ENCODE measurements at places on chromosomes 1 and 21.

GRCh38 chr21:16640297-16641027 lies 872.4 kb upstream of the CXADR start:
- DNase-seq = no peak

DNA sequence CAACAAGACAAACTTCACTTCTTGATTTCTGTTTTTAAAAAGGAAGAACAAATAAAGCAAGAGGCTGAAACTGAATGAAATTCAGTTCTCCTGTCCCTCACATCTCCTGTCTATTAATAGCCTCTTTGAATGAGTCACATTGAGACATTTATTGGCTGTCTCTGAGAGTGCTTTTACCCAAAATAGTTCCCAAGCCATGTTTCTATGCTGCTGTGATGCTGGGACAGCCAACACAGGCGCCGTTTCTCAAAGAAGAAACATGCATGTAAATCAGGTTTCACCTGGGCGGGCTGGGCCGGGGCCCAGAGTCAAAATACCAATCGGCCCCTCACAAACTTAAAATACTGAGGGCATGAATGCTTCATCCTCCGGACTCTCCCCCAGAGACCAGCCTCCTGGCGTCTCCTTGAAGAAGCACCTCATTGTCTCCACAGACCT lies 105.2 kb downstream of the EDEM3 start:
- no peak for DNase-seq

DNA sequence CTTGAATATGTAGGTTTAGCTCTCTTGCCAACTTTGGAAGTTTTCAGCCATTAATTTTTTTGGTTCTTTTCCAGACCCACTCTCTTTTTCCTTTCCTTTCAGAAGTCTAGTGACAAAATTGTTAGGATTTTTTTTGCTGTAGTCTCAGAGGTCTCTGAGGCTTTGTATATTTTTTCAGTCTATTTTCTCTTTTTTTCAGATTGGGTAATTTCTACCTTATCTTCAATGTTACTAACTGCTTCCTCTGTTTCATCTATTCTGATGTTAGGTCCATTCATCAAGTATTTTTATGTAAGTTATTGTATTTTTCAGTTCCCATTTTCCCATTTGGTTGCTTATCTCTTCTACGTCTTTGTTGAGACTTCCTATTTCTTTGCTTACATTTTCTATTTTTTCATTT lies 15.7 kb downstream of the RGS2 start:
- DNase-seq = no peak

- DNase-seq = no peak
These were observed 48.5 kb downstream of the UTP25 start for GRCh38 chr1:209876078-209876800.

DNA sequence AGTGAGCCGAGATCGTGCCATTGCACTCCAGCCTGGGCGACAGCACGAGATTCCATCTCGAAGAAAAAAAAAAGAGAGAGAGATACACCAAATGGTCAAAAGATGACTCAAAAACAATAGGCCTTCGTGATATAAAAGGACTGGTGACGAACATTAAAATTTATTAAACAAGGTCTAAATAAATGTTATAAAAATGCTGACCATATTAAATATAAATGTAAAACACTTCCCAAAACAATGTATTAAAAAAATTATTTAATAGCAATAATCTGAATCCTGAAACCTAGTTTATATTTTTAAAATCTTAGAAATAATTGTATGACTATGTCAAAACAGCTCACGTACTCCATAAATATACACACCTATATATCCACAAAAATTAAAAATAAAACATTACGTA lies 247.6 kb downstream of the SETD4 start:
- no peak for DNase-seq

GRCh38 chr1:19771350-19771749 lies 28.4 kb downstream of the TMCO4 start:
- DNase-seq = no peak

DNA sequence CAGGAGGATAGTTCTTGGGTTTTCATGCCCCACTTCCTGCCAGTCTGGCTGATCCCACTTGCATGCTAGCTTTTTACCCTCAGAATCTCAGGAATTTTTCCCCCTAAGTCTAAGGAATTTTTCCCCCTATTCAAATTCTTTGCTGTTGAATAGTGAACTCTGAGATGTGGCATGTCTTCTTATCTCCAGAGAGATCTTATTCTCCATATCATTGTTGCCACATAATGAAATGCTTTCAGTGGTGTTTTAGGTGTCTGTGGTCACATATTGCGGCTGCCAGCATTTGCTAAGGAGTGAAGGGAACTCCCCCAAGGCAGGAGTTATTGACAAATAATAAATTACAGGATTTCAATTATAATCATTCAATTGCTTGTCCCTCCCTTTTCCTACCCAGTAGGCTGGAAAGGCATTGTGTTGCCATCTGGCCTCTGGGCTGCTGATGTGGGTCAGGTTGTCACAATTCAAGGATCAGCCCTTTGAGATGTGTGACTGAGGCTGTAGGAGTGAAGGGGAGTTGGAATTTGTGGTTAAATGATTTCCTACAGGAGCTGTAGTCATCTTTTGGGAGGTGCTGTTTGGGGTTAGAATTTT lies 3.9 kb upstream of the FLG start:
- no peak for DNase-seq

DNA sequence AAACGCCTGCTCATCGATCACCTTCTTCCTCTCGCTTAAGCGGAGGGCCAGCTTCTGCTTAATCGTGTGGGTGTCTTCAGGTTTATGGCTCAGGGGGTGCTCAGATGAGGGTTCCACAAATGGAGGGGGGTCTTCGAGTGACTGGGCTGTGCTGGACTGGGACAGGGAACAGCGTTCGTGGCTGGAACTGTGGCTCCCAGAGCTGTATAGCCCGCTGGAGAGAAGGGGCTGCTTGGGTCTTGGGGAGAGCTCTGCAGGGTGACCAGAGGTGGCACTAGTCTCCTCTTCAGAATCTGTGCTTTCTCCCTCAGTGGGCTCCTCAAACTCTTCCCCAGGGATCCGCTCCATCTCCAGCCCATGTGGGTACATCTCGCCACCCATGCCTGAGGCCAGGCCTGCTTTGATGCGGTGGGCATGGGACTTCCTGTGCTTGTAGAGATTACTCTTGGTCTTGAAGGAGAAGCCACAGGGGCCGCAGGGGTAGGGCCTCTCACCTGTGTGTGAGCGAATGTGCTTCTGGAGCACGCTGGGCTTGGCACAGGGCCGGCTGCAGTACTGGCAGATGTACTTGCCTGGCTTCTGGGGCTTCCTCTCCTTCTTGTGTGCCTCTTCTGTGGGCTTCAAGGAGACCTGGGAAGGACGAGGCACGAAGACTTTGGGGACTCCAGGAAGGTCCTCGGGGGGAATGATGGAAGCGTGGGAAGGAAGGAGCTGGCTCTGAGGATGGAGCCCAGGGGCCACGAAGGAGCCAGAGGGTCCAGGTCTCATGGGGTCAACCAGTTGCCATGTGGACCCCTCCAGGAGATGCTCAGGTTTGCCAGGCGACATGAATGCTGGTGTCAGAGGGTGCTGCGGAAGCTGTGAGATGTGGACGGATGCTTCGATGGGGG lies 99.4 kb upstream of the EDN2 start:
- DNase-seq = no peak

- no peak for DNase-seq
These were observed at the start of gene NECTIN4 for GRCh38 chr1:161089251-161089924. NECTIN4 (minus strand) TSS chr1:161089558; CDS start chr1:161089296, 262 bp downstream.

GRCh38 chr1:117167402-117167801 lies 43.3 kb downstream of the VTCN1 start:
- DNase-seq = no peak

DNA sequence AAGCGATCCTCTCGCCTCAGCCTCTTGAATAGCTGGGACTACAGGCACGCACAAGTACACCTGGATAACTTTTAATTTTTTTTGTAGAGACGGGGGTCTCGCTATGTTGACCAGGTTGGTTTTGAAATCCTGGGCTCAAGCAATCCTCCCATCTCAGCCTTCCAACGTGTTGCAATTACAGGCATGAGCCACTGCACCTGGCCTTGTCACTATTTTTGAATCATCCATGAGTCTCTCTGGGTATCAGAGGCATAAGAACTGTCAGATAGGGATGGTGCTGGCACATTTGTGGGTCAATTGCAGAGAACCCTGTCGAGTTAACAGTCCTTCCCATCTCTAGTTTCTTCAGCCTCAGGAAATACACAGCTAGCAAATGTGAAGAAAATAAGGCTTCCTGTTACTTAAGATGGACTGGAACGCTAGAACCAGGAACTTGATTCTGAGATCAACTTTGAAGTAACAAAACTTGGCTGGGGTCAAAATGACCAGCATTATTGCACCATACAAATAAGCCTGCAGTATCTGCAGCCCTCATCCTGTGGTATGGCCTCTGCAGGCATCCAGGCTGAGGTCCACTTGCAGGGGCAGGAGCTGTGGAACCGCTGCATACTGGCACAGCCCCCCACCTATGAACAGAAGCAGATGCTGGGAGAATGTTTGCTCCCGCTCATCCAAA lies 124.3 kb upstream of the GADD45A start:
- DNase-seq = no peak

GRCh38 chr1:107787299-107787698 lies 177.7 kb downstream of the VAV3 start:
- no peak for DNase-seq

GRCh38 chr1:109548321-109549267 lies at the start of gene GNAI3:
GNAI3 (plus strand) TSS chr1:109548615; CDS start chr1:109548721, 106 bp downstream.
- peak; percentile 89 for DNase-seq

DNA sequence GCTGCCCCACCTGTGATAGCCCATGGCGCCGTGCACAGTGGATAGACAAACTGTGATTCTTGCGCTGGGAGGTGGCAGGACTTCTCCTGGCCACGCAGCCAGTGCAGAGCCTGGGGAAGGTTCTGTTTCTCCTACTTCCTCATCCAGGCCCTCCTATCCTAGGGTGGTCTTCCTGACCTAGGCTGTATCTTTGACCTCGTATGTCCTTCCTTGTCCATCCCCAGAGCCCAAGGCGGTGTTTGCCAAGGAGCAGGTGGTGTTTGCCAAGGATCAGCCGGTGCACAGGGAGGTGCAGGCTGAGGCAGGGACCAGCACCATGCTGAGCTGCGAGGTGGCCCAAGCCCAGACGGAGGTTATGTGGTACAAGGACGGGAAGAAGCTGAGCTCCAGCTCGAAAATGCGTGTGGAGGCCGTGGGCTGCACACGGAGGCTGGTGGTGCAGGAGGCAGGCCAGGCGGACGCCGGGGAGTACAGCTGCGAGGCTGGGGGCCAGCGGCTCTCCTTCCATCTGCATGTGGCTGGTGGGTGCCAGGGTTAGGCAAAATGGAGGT lies 63.9 kb downstream of the OBSCN start:
- no peak for DNase-seq

DNA sequence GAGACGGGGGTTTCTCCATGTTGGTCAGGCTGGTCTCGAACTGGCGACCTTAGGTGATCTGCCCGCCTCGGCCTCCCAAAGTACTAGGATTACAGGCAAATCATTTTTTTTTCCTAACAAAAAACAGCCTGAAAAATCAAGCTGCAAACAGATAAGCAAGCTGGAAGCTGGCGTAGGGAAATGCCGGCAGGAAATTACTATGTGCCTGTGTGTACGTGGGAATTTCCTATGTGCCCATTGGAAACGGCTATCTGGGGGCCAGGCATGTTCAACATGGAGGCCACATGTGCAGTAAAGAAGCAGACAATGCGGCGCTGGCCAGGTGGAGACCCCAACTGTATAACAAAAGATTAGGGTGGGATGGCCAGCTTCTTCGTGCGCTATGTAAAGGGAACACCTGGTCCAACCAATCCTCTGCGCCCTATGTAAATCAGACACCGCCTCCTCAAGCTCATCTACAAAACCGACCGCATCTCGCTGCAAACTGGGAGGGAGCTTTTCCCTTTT lies 9.1 kb upstream of the AADACL4 start:
- DNase-seq = no peak

DNA sequence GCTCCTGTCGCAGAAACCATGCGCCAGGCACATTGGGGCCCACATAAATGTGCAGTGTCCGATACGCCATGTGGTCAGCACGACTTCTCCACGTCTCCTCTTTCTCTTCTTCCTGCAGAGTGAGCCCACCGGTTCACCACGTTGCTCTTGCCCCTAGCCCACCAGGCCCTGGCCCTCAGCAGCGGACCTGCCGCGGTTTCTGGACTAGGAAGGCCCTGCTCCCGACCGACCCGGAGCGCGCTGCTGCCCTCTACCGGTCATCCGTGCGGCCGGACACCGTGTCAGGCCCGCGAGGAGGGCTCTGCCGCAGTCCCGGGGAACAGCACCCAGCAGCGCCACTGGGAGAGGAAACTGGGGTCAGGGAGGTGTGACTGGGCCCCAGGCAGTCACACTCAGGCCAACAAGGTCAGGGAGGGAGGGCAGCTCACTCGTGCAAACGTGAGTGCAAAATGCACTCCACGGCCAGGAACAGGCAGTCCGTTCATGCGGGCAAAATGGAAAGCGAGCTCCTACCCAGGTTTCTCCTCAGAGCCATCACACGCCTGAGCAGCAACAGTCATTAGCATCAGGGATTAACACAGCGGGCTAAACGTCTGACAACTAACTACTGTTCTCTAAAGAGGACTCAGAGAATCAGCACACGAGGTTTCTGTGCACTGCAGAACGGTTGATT lies 13.7 kb downstream of the TLR5 start:
- peak; percentile 57 for DNase-seq

GRCh38 chr1:15696956-15697521 lies 12.9 kb downstream of the PLEKHM2 start:
- no peak for DNase-seq

- no peak for DNase-seq
These were observed 3.7 kb downstream of the PGBD5 start for GRCh38 chr1:230422221-230422981.

DNA sequence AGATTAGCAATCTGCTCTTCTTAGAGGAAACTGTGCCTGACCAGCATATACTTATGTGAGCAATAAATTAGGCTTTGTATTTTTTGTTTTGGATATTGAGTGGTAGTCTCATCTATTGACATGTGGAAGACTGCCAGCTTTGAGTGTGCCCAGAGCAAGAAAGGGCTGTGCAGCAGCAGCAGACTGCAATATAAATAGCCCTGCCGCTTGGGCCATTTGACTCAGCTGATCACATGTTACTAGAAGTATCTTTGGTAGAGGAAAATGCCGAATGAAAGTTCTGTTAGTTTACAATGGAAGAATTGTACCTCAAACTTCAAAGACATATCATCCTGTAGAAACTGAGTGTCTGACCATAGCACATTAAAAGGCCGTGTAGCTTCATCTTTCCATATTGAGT lies 9.1 kb upstream of the PSMB2 start:
- no peak for DNase-seq

- no peak for DNase-seq
These were observed 19.1 kb upstream of the NCF2 start for GRCh38 chr1:183609313-183609712.

- DNase-seq = no peak
These were observed 56.6 kb downstream of the AGPAT3 start for GRCh38 chr21:43921571-43921978.

DNA sequence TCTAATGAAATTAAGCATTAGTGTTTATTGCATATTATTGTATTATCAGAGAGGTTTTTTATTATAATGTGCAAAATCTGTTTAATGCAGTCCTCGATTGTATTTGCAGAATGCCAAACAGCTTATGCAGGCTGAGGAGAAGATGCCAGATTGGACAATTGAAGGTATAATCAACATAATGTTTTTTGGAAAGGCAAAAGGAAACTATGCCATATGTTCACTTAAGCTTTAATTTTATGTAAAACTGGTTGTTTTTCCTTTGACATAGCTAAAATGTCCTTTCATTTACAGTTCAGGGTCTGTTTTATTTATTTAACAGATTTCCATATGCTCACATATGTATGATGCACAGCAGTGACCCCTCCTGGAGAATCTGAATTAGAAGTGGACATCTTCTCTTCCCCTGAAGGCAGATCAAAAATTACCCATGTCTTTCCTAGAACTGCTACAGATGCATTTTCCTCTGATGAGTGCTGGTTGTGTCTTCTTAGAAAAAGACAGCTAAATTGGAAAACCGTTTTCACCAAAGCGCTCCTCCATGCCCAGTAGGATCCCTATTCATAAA lies 143.5 kb upstream of the USH2A start:
- no peak for DNase-seq

- no peak for DNase-seq
These were observed 132.1 kb downstream of the IGSF21 start for GRCh38 chr1:18239671-18240070.

Measured in activated CD4-positive, alpha-beta T cell treated with anti-CD3 and anti-CD28 coated beads for 24 hours (primary cell).